ENCODE measurements at places on chromosomes 4 and X.

DNA sequence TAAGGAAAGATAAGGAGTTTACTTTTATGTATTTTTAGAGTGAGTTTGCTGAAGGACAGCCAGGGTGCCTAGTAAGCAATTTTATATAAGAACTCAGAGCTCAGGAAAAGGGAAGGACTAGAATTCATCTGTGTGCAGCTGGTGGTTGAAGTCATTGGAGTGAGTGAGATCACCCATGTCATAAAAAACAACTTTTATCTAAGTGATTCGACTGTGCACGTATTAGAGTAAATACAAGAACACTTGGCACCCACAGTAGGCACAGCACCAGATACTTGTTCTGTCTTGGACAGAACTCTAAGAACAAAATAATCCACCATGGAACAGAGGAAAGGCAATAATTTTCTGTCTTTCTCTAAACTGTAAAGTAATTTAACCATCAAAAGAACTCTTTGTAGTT, 31.6 kb downstream of the SYNPO2 start:
- no peak for DNase-seq

GRCh38 chr4:78704981-78705683, 71.0 kb upstream of the BMP2K start:
- DNase-seq = no peak

DNA sequence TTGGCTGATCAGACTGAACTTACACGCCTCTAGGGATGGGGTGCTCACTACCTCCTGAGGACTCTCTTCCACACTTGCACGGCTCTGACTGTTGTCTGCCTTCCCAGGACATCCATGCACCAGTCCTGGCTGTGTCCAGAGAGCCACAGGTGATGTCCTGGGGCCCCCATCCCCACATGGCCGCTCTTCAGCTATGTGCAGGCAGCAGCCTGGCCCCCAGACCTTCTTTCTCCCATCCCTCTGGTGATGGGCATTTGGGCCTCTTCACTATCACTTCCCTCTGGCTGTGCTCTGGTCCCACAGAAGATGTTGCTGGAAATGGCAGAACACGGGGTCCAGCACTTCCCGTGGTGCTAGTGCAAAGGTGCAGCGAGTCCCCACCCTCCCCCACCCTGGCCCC, 40.9 kb upstream of the HMX1 start:
- no peak for DNase-seq

DNA sequence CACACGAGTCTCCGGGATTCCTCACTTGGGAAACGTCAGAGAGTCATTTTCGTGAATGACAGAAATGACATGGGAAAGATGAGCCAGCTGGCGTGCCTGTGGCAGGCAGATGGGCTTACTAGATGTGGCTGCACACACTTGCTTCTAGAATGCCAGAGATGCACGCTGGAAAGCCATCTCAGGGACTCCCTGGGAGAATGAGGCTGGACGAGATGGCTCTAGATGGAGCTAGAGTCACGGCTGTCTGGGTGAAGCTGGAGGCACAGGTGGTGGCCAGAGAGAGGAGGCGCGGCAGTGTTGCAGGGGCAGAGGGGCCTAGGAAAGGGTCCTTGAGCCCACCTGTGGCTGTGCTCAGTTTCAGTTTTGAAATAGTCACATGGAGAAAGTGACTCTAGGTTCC, 26.0 kb downstream of the TKTL1 start:
- no peak for DNase-seq

GRCh38 chr4:182246401-182247205, 3.4 kb downstream of the TENM3 start:
- no peak for DNase-seq
